IMR-90 (cell line): ENCODE measurements at places on chromosomes 2 and 18. TPM values are rescaled to one million over a fixed set of nuclear protein-coding genes. Genes with fewer than 3 reads are reported as not detected.

GRCh38 chr2:24409700-24410556 is 49.6 kb upstream of the ITSN2 start:
- DNase-seq = peak; percentile 74

- DNase-seq = peak; percentile 99
These were observed 36.9 kb downstream of the RPL37A start for GRCh38 chr2:216535454-216535995.

ANKRD23 gene
- 0.54 and 0.83 TPM in 2 replicates for total RNA-seq

HOXD1 gene
- not detected in 2 replicates for total RNA-seq

- peak; percentile 60 for DNase-seq
These were observed 62.3 kb upstream of the CCDC195 start for GRCh38 chr2:224778474-224778877.

- DNase-seq = peak; percentile 76
These were observed 33.1 kb downstream of the ARL4C start for GRCh38 chr2:234463626-234464290.

DNA sequence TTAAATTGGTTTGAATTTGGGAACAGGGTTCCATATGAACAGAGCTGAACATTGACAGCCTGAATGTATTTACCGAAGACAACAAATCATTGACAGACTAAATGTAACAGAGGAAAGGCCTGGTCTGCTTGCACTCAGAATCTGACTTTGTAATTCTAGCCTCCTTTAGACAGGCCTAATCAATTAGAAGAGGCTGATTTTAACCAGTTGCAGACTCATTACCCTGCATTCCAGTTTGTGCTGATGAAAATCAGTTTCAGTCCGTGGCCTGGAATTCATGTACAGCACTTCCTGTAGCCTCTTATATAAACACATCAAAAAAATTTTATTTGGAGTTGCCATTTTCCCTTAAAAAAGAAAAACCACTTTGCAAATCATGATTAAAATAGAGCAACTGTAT is 93.1 kb upstream of the ZFP36L2 start:
- DNase-seq = peak; percentile 27

DNA sequence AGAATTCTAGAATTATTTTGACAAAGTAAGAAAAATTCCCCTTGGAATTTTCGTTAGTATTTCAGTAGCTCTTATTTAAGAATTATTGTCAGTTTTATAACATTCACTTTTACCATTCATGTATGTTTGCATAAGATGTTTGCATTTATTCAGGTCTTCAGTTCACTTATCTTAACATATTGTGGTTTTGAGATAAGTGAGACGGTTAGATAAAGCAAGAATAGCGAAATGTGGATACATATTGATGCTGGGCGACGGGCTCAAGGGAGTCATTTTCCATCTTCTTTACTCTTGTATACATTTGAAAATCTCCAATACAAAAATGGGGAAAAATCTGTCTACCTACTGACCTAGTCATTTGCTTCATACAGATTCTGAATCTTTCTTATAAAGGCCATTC is 156.7 kb upstream of the HDAC4 start:
- no peak for DNase-seq

DNA sequence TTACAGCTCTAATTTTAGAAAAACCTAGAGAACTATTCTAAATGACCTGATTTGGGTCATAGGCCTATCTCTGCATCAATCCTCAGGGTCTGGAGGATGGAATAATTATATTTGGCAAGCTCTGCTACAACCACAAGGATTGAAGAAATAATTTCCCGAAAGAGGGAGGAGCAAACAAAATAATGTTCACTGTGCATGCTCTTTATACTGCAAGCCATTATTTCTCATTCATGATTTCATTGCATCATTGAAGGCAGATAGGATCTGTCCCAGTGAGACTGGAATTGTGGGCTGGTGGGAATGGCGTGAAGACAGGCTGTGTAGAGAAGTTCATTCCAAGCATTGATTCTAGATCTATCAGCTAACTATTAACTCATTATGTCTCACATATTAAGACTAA is 12.7 kb upstream of the MAPRE2 start:
- DNase-seq = no peak

- DNase-seq = no peak
These were observed 8.2 kb downstream of the TTC32 start for GRCh38 chr2:19893520-19894133.

GRCh38 chr18:64678048-64678447 is 529.2 kb upstream of the LINC00305 start:
- DNase-seq = no peak

- DNase-seq = no peak
These were observed 221.6 kb downstream of the PIK3C3 start for GRCh38 chr18:42176599-42176998.

GRCh38 chr2:161999321-161999720 is 74.7 kb downstream of the DPP4 start:
- no peak for DNase-seq

DNA sequence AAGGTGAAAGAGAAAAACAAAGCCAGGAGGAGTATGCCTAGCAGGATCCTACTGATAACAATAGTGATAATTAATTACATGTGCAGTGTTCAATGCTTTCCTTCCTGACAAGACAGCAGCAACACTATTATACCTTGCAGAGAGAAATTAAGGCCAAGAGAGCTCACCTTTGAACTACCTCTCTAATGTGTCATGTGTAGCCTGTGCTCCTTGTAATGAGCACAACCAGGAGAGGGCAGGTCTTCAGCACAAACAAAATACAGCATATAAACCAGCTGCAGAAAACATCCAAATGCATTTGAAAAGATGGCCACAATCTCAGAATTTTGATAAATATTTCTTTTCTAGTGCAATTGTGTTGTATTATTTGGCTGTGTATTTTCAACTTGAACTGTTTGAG is 1425.7 kb downstream of the DSC3 start:
- DNase-seq = no peak

DNA sequence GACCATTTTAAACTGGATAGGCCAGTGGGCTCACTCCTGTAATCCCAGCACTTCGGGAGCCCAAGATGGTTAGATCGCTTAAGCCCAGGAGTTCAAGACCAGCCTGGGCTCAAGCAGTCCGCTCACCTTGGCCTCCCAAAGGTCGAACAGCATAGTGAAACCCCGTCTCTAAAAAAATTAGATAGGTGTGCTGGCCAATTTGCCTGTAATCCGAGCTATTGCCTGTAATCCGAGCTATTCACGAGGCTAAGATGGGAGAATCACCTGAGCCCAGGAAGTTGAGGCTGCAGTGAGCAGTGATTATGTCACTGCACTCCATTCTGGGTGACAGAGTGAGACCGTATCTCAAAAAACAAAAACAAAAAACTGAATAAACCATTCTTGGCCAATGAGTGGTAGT is 52.6 kb upstream of the EMILIN2 start:
- DNase-seq = no peak

DNA sequence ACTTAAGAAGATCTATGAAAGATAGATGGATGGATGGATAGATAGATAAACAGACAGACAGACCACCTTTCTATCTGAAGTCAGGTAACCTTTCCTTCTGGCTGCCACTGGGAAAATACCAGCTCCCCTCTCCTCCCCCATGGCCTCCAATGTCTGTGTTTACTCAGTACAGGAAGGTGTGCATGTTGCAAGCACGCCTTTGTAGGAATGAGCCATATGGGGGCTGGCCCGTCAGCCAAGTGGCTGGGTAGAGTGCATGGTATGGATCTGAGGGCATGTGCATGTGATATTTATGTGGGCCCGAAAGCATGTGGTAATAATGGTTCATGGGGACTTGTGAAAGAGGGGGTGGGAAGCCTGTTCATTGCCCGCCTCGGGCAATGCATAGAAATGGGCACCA is 109.2 kb upstream of the FZD7 start:
- DNase-seq = no peak

DNA sequence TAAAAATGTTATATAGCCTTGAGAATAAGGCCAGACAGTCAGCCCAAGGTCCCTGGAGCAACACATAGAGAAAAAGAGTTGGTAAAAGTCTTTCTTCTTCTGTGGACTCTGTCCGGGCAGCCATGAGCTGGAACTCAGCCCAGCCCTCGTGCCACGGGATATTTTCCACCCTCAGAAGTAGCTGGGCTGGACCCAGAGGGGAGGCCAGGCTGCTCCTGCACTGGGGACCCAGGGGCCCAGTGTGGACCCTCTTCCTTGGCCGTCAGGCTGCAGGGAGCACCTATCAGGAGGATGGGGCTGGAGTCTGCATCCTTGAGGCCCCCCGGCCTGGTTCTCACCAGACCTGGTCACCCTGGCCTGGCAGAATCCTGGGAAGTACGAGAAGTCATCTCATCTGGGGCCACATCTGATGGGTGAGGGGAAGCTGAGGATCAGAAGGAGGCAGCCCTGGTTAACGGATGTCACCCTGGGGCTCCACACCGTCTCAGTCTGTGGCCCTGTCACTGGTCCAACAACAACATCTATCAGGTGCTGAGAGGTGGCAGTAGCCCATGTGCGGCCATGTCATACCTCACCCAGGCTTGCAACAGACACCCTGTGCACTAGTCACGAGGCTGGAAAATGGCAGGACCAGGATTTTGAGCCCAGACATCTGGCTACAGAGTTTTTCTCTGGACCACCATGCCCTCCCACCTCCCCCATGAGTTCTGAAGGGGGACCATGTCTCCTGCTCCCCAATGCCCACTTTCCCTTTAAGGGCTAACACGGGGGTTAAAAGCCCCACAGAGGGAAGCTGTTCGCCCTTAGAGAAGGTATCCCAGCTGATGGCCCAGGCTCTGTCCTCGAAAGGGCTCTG is 33.0 kb downstream of the SDC1 start:
- DNase-seq = no peak
